ENCODE measurements at places on chromosomes 7 and 10.

- no peak for DNase-seq
Measured at GRCh38 chr7:101902680-101903514, 85.5 kb downstream of the CUX1 start.

DNA sequence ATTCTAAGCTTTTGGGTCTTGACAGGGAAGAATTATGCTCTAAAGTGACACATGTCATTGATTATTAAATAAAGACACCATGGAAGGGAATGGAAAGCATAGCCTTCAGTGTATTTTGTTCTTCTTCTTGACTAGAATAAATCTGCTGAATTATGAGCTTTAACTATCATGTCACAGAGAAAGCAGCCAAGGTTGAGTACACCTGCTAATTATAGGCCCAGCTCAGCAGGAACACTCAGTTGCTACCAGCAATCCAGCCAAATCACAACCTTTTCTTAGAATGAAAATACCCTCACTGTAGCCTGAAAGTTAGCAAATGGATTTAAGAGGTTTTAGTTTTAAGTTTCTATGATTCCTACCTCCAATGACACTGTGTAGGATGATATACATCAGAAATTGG, 225.3 kb upstream of the RHOBTB1 start:
- no peak for DNase-seq

- no peak for DNase-seq
Measured at GRCh38 chr10:20954519-20954918, 57.4 kb upstream of the NEBL start.

GRCh38 chr10:34580214-34580613, 234.9 kb downstream of the PARD3 start:
- DNase-seq: no peak

GRCh38 chr10:102643336-102644065, 778 bp upstream of the TRIM8 start:
- DNase-seq: peak; percentile 64

Data from nucleus accumbens (tissue), 56 donors.